ENCODE measurements at places on chromosomes 3 and 15.

GRCh38 chr3:124700880-124701684 is 29.2 kb upstream of the UMPS start:
- no peak for DNase-seq

DNA sequence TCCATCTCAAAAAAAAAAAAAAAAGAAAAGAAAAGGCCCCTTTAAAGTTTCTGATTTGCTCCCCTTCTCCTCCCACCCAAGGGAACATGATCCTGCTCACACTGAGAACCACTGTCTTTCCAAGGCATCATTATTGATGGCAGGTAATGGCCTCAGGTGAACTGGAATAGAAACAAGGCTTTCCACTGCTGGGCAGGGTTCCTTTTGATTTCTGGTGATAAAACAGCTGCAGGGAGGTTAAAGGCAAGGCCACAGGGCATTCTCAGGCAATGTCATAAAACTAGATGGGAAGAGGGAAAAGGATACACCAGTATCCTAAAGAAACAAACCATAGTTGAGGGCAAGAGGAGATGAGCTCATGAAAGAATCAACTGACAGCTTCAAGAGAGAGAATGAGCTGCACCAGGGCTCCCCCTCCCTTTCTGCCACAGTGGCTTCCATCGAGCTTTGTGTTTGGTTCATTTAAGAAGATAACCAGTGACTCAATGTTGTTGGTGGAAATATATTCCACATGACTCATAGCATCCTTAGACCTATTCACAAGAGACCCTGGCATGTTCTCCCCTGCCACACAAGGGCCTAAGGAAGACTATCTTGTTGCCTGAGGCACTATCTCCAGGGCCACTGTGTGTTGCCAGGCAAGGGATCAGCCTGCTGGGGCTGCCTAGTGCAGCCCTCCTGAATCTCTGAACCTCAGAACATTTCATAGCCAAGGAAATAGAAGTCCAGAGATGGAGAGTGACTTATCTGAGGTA is 86.4 kb downstream of the WDR76 start:
- DNase-seq: no peak

DNA sequence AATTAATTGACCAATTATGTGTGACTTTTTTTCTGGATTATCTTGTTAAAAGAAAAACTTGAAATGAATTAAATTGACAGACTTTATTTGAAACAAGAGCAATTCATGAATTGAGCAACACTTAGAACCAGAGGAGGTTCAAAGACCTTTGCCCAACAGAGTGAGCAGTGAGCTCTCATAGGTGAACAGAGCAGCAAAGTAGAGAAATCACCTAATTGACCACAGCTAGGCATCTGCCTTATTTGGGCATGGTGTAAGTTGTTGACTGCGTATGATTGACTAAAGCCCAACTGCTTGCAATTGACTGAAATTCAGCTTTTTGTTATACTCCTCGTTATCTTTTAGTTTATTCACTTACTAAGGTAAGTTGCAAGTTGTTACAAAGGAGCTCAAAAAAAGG is 1216.0 kb upstream of the ALCAM start:
- no peak for DNase-seq

- DNase-seq: no peak
Measured at GRCh38 chr15:29612701-29613100, 209.6 kb downstream of the TJP1 start.

GRCh38 chr15:57019496-57020160 is 101.2 kb downstream of the TCF12 start:
- no peak for DNase-seq

DNA sequence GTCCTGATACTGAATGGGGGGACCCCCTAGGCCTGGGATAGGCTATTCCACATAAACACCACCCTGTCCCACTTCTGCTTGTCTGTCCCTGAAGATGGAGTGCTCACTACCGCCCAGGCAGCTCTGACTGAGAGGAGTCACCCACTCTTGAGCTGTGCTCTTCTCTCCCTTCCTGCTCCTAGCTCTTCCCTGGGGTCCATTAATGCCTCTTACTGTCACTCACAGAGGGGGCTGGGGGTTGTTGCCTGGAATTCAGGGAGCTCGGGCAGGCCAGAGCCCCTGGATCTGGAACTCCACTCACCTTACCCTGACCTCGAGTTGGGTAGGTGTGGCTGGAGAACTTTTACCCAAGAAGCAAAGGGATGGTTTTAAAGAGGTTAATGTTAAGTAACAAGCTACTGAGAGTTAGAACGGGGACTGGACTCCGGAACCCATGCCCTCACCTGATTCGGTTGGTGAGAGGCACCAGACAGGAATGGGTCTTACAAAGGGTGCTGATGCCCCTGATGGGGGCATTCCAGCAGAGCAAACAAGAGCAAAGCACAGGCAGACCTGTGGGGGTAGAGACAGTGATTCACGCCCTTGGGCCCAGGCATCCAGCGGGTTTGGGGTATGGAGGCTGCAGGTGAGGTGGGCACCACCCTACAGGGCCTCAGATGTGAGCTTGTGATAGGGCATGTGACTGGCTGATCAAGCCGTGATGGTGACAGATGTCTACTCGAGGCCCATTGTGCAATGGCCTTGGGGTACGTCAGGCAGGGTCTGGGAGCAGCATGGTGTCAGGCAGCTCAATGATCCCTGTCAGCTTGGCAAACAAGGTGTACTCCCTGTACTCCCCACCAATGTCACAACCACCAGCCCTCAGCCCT is 5.4 kb downstream of the NBEAL2 start:
- no peak for DNase-seq

DNA sequence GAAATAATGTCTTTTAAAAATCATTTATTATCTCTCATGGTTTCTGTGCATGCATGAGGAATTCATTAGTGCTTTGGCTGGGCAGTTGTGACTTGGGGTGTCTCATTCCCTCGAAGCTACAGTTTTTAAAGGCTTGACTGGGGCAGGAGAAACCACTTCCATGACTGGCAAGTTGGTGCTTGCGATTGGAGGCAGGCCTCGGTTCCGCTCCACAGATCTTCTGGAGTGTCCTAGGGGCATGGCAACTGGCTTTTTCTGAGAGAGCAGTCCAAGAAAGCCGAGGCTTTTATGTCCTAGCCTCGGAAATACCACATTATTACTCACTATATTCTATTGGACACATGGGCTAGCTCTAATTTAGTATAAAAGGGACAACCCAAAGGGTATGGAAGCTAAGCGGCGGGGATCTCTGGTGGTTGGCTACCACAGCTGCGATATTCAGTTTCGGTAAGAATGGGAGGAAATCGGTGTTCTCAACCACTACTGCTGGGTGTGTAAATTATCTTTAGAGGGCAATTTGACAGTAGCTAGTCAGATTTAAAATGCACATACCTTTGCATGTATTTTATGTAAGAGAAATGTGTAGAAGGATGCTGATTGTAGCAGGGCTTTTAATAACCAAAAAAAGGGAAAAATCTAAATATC is 48.8 kb upstream of the TOP2B start:
- DNase-seq: no peak

DNA sequence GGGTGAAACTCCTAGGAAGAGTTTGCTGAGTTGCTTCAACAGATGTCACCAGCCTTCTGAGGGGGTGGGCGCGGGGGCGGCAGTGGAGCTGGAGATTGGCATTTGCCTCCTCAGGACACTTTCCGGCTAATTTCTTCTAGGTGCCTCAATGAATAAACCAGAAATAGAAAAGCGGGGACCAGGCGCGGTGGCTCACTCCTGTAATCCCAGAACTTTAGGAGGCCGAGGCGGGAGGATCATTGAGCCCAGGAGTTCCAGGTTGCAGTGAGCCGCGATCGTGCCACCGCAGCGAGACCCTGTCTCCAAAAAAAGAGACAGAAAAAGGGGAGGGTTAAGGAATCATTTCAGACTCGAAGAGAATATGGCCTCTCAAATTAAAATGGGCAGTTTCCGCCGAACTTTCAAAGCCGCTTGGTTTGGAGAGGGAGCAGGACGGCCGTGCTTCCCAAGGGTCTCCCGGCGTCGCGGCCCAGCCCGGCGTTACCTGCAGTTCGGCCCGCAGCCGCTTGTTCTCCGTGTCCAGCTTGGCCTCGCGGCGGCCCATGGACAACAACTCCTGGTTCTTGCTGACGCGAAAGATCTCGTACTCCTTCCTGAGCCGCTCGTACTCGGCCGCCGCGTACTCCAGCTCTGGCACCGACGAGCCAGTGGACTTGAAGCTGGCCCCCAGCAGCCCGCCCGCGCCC is 587 bp downstream of the NPHP3 start:
- no peak for DNase-seq

GRCh38 chr3:153315781-153316180 is 153.8 kb downstream of the RAP2B start:
- no peak for DNase-seq

DNA sequence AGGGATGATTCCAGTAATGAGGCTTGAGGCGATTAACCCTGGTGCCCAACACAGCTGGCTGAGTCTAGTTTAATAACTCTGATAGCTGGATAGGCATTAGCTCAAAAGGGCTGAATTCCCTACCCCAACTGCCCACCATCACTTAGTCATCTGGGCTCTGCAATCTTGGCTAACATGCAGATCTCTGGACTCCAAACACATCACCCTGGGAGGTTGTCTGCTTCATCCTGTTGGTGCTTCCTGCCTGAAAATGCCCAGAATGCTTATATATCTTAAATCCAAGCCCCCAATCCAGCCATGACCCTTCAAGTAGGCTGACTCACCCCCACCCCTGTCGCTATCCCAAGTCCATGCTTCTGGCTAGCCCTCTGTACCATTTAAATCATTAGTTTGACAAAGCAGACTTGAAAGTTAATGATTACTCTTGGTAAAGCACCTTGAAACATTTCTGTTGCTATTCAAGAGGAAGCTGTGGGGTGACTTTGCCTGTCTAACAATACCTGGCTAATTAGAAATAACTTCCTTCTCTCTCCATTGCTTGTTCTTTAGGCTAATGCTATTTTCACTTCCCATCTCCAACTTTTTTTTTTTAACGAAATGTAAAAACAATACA is 107.0 kb upstream of the RORA start:
- no peak for DNase-seq

DNA sequence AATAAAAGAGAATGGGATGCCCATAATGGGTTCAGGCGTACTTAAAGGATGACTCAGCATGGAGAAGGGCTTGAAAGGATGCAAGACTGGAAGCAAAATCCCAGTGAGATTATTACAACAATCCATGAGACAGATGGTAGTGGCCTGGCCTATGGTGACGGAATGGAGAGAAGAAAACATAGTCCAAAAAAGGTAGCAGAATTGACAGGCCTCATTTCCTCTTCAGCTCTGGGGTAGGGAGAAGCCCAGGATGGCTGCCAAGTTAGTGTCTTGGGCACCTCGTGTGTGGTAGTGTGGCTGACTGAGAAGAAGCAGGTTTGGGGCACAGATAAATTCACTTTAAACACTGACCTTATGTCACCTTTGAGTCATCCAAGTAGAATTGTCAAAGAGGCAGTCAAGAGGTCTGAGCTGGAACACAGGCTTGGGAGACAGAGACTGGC is 18.1 kb downstream of the MB21D2 start:
- DNase-seq: peak; percentile 80

GRCh38 chr15:39304931-39305728 is 275.7 kb upstream of the THBS1 start:
- no peak for DNase-seq

DNA sequence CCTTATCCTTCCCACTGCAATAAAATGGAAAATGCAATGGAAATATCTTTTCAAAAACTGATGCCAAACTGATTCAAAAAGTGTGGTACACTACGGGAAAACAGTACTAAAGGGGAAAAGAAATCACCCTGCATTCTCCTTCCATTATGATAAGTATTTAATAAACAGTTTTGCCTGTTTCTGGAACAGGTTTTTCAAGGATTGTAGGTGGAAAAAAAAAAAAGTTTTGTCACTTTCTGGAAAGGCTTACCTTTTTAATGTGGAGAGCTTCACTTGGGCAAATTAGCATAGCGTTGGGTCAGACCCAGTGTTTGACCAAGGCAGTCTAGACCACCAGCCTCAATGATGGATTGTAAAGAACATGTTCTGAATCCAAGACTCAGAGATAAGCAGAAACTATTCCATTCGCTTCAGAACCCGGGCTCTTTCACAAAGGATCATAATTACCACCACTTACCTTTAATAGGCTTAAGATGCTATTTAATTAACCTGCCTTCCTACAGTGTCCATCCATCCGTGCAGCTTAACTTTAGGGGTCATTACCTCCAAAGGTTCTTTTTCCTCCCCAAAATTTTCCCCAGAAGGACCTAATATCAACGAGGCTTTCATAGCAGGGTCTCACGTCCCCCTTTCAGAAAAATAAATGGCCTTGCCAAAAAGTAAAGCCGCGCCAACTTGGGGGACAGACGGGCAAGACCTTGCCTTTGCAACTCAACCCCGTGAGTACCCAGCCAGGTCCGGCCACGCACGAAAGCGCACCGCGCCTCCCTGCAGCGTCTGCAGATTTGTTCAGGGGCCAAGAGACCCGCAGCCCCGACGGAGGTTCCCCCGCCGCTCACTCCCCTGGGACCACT is 1.0 kb downstream of the DCBLD2 start:
- DNase-seq: no peak

DNA sequence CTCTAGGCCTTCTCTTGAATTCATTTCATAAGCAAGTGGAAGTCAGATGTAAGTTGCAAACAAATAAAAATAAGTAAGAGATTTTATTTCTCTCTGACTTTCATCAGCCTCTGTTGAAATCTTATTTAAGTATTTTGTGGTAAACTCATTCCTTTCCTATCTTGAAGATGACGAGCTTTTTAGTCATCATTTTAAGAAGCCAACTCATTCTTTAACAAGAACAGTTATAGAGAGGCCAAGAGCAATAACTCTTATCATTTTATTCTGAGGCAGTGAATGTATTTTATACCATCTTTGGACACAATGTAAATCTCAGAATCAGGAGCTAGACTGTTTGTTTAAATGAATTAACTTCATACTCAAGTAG is 147.5 kb upstream of the MBNL1 start:
- DNase-seq: no peak

DNA sequence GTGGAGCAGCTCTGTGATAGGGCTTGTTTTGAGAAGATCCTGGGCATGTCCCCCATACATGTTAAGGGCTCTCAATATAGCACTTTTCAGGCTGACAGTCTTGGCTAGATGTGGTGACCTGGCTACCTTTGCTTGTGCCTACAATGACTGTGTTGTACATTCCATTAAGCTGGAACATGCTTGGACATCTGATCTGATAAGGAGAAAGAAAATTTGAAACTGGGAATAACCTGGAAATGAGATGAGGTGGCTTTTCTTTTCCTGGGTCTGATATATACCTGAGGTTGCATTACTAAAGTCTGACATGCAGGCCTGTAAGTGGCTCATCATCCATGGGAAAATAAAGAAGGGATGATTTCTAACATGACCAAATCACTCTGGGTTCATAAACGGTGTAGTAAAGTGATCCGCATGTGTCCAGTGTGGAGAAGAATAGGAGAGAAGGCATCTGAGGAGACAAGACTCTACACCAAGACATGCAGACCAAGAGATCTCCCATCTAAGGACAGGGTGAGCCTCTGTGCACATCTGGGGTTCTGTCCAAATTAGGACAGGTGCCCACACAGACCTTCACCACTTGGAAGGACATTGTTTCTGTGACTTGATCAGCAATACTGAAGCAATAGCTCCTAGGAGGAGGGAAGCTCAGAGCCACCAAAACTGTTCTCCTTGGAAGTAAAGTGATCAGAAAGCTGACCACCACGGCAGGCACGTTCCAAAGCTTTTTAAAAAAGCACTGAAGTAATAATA is 62.0 kb downstream of the KLHL6 start:
- no peak for DNase-seq
